ENCODE measurements at places on chromosomes 4 and X.
A peak's percentile ranks its signal among the peaks of the same experiment; 100 is the strongest.

DNA sequence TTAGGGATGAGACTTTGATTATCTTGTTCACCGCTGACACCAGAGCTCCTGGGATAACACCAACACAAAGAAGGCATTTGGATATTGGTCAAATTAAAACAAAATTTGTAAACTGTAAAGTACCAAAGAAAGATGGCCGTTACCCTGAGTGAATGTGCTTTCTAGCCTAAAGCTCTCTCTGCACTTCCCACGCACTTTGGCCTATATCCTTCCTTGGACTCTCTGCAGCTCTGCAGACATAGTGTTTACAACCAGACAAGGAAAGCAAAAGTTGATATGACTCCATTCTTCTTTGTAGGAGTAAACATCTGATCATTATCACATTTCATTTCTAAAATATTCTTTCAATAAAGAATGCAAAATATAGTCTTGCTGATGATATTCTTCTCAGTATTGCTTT, 44.8 kb upstream of the PITX2 start:
- DNase-seq = no peak

DNA sequence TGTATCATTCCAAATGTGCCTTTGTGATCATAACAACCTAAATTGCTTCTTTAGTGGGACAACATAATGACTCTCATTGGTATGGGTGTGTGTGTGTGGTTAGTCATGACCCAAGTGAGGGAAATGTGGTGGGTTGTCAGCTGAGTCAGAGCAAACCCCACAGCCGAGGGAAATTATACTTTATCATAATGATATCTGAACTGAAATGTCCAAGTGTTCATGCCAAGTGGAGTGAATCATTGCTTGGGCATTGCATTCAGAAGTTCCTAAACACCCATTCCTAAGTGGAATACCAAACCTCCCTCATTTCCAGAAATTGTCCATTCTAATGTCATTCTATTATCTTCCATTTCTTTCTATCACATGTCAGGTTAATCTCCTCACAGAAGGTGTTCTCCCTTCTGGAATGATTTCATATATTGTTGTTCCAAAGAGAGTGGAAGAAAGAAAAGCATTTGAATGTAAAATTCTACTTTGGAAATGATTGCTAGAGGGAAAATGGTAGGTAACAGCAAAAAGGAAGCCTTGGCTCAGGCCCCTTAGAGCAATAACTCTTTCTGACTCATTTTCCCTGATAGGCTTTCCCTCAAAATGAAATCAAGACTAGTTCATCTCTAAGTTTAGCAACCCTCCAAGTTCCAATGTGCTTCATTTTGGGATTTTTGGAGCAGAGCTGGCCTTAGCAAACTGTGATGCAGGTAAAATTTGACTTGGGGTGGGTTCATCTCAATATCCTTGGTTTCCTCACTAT, 230.7 kb upstream of the KCNIP4 start:
- DNase-seq = no peak

GRCh38 chr4:184851200-184851541, 25.4 kb upstream of the ACSL1 start:
- peak; percentile 72 for DNase-seq

DNA sequence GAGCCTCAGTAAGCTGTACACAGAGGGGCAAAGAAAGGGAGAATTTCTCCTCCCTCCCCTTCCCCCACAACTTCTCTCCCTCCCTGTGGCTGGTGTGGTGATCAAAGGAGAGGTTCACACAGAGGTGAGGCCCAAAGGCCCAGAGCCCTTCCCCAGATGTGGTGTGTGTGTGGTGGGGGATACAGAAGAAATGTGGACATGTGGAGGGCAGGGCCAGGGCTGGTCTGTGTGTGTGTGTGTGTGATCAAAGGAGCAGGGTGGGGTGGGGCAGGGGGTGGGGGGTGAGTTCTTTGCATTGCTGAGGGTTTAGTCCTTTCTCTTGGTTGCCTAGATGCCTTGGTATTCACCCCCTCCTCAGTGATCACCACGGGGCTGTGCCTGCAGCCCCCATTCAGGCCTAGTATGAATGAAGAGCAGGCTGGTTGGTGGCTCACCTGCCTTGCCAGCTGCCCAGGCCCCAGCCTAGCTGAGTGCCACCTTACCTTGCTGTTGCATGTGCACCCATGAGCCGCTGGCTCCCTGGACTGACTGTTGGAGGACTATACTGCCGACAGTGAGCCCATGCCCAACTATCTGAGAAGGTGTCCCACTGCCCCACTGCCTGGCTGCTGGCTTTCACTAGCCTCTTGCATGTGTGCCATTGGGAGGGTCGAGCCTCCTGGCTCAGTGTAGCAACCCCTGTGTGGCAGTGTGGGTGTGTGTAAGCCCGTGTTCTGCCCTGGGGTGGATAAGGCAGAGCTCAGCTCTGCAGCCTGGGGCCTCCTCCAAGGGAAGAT, 101.9 kb downstream of the EFNB1 start:
- no peak for DNase-seq

- no peak for DNase-seq
Measured at GRCh38 chr4:18110099-18110498, 88.5 kb upstream of the LCORL start.

- DNase-seq = no peak
Measured at GRCh38 chr4:126853715-126854114, 779.0 kb upstream of the INTU start.

DNA sequence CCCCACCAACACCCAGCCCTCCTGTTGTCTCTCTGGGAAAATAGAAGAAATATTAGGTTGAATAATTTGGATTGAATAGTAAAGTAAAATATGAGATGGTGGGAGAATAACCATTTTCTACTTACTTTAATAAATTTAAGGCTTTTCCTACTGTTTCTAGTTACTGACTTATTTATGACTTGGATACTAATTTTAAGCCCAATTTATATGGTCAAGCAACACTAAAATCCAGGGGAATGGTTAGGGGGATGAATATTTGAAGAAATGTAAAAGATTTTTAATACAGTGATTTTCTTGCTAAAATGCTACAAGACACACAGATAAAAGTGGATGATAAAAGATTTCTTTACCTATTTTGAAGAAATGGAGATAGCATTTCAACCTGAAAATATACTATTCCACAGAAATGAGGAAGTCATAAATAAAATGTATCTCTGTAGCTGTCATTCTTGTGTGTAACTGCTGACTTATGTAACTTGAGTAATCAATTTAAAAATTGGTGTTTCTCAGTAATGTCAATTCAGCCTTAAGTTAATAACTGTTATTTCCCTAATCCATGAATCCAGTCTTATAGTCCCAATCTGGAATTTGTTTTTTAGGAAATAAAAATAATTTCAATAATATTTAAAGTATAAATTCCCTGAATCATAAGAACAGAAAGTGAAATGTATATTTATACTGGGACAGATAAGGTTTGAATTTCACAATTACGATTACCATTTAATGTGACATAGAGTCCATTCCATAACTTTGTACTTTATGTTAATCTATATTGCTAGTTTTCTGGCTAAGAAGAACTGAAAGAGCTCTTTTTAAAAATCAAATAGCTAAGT, 24.3 kb upstream of the IL2 start:
- no peak for DNase-seq

- DNase-seq = no peak
Measured at GRCh38 chrX:2705046-2705832, 14.1 kb downstream of the CD99 start.

DNA sequence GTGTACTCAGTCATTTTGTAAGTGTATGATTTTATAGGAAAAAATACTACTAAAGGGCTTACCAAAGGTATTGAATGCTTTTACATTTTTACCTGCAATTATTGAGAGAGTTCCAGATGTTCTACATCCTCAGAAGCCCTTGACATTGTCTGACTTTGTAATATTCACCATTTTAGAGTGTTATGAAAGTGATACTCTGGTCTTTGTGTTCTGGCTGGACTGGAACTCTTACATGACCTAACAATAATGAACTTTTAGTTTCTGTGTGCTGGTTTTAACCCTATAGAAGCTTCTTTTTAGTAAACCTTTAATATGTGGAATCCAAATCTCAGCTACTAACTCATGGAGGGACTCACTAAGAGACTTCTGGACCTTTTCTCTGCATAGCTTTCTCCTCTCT, 478.8 kb upstream of the SPANXN1 start:
- no peak for DNase-seq

GRCh38 chr4:63566658-63567057, 842.6 kb downstream of the TECRL start:
- no peak for DNase-seq

GRCh38 chr4:41124916-41125548, 89.3 kb downstream of the APBB2 start:
- DNase-seq = no peak

- no peak for DNase-seq
Measured at GRCh38 chr4:157165935-157166610, 54.5 kb upstream of the GRIA2 start.

- DNase-seq = no peak
Measured at GRCh38 chr4:113524505-113525186, 236.9 kb downstream of the CAMK2D start.

GRCh38 chr4:6012200-6012599, 6.0 kb downstream of the C4orf50 start:
- no peak for DNase-seq

DNA sequence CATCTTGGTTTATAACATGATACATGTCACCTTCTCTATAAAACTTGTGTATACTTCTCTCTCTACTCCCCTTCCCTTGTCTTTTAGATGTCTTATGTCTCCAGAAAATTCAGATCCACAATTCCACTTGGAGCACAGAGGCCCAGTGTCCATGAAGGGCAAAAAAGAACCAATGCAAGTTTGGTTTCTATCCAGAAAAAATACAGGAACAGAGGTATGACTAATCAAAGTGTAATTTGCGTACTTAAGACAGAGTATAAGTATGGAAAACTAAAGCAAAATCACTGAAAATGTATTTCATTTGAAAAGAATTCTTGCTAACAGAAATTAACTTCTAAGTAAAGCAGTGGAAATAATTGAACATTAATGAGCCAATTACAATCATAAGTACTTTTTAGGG, 46.2 kb downstream of the GUCY1B1 start:
- no peak for DNase-seq

GRCh38 chrX:123219916-123220315, 35.8 kb downstream of the GRIA3 start:
- DNase-seq = no peak

DNA sequence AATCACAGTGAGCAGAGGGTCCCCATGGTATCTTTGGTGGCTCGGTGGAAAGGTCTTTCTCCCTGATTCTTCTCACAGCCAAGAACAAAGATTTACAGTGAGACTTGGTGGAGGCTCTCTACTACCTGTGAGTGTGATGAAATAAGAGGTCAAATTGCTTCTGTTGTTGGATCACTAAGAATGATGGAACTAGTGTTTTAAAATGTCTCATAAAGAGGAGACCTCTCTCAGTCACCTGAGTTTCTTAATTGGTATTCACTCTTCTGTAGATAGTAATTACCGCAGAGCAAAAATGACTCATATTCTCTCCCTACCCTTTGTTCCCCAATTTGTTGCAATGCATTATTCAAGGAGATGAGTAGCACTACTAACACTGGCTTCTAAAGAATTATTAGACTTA, 100.9 kb upstream of the TBC1D9 start:
- DNase-seq = no peak

GRCh38 chrX:43643201-43643600, 12.9 kb upstream of the MAOA start:
- DNase-seq = no peak

DNA sequence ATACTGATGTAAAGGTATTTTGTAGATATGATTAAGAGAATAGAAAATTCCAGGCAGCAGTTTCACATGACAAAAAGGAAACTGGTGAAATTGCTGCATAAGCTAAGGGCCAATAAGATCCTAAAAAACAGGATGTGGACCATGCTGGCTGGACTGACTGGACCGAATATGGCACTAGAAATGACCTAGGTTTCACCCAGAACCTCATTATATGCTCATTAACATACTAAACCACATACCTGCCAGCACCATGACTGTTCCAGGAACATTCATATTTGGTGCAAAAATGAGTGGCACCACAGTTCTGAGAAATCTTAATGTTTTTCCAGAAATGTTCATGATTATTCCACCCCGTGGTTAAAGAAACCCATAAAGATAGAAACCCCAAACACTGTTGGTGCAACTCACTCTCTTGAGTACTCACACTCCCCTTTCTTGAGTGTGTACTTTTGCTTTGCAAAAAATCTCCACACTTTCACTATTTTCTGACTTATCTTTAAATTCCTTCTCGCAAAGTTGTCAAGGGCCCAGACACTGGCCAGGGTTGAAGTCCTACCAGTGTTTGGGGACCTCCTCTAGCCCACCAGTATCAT, 74.0 kb downstream of the FANCB start:
- no peak for DNase-seq

GRCh38 chr4:185719500-185719858, 92.5 kb downstream of the SORBS2 start:
- no peak for DNase-seq

GRCh38 chrX:103520386-103520785, 1.1 kb upstream of the RAB40A start:
- no peak for DNase-seq

DNA sequence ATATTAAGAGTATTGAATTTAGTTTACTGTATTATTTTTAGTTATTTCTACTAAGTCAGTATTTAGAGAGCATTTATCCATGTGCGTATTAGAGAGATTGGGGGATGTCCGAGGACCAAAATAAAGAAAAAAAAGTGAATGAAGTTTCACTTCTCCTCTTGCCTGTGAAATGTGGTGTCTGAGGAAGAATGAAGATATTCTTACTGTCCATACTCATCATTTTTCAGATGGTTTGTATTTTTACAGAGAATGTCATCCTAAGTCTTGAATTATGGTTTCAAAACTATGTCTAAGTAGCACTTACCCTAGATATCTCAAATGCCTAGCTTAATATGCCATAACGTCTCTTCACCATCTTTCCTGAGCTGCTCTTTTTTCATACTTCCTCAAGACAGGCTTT, 854.3 kb downstream of the C4orf33 start:
- no peak for DNase-seq

DNA sequence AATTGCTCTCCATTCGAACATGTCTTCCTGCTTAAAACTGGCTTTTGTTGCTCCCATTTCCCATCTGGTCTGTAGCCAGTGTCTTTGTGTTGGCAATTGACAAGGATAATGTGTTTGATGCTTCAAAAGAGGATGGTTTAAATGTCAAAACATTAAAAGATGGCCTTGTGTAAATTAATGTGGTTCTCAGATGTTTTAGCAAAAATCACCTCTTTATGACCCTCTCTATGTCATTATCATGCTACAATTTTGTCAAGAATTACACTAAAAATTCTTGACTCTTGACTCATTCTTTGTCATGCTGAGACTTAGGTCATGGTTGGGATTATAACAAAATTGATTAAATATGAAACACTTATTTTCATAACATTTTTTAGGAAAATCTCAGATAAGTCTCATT, 47.4 kb downstream of the TMEM131L start:
- DNase-seq = no peak

GRCh38 chr4:123449780-123450179, 53.2 kb downstream of the SPRY1 start:
- DNase-seq = no peak

DNA sequence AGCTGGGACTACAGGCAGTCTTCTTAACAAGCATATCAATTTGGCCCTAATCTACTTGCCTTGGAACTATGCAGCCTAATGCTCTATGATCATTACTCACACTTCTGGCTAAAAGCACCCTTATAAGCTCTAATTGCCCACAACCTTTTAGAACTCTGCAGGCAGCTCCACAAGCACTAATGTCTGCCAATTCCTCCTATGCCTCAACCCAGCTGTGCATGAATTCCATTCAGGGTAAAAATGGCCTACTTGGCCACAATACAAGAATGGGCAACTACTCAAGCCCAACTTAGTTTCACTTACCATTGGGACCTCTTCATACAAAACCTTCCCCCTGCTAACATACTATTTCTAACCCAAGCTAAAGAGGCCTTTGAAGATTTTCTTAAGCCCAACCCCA, 51.7 kb downstream of the ZNF718 start:
- DNase-seq = no peak

All from CD4-positive, alpha-beta T cell treated with Interleukin-15 for 1 hour (primary cell).